Caki2 (cell line): ENCODE measurements at places on chromosomes 12 and 14.
A peak's percentile ranks its signal among the peaks of the same experiment; 100 is the strongest.

DNA sequence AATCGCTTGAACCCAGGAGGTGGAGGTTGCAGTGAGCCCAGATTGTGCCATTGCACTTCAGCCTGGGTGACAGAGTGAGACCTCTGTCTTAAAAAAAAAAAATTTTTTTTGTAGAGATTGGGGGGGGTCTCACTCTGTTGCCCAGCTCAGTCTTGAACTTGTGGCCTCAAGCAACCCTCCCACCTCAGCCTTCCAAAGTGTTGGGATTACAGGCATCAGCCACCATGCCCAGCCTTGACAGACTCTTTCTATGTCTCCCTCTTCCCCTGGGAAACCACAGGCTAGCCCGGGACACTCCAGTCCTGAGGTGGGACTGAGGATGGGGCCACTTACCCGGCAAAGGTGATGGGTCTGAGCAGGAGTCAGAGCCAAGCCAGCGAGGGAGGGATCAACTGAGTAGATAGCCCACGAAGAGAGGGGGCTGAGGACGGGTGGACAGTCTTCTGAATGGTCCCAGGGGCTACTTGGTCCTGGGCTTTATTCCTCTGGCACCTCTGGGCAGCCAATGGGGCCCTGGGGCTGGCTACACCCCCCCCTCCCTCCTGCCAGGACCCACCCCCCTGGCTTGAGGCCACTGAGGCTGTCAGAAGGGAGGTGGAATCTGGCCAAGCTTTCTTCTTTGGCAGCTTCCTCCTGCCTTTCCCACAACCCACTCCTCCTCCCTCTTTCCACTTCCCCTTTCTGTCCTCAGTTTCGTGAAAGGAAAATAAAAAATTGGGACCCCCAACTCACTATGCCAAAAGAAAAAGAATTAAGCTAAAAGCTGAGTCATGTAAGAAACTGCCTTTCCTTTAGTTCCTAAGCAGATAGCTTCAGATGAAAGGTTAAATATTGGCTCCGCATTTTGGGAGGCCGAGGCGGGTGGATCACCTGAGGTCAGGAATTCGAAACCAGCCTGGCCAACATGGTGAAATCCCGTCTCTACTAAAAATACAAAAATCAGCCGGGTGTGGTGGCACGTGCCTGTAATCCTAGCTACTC lies at the start of gene SDS:
SDS (minus strand) TSS at position 453 of the 981 bp plus-strand sequence. CDS start 4,179 bp downstream, outside the sequence.
- DNase-seq, result no peak

- peak; percentile 97 for DNase-seq
Observed at GRCh38 chr12:124939421-124940142, 25.1 kb upstream of the UBC start.

GRCh38 chr12:85632390-85632789 lies 203.8 kb downstream of the RASSF9 start:
- DNase-seq, result no peak

DNA sequence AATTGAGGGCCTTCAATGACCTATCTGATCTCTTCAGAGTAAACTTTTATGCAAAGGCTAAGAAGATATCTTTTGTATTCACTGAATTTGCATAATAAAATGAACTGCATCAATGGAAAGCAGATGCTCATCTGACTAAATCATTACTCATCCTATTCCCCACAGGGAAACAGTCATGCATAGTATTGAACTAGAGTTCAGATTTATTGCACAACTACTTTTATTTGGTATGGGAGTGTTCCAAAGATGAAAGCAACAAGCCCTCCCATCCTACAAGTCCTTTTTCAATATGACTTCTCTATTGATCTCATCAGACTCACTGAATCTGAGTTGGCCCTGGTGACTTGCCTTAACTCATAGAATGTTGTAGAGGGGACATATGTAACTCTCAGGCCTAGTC lies 159.8 kb downstream of the KITLG start:
- DNase-seq, result peak; percentile 23

DNA sequence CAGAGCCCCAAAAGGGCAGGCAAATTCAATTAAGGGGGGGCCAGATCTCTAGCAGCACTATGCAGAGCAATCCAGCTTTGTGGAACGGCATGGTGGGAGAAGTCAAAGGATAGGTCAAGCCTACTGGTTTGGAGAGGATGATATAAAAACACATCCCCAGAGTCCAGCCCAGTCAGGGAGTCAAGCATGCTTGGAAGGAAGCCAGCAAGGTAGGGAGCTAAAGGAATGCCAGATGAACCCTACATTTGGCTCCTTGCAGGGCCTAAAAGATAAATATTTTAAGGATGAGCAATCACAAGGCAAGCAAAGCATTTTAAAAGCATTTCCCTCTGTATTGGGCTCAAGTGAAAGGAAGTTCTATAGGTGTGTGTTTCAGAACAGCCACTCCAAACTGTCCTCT lies 21.4 kb downstream of the KCTD10 start:
- no peak for DNase-seq

GRCh38 chr12:11748903-11749302 lies 99.4 kb downstream of the ETV6 start:
- DNase-seq, result no peak

DNA sequence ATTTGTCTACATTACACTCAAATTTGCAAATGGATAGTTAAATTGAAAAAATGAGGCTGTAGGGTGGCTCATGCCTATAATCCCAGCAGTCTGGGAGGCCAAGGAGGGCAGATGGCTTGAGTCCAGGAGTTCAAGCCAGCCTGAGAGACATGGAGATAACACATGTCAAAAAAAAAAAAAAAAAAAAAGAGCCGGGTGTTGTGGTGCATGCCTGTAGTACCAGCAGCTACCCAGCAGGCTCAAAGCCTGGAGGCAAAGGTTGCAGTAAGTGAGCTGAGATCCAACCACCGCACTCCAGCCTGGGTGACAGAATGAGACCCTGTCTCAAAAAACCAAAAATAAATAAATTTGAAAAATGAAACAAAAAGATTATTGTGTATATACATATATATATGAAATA lies 119.9 kb upstream of the MGAT4C start:
- DNase-seq, result no peak

- DNase-seq, result peak; percentile 16
Observed at GRCh38 chr12:71312768-71313403, 126.7 kb upstream of the LGR5 start.

DNA sequence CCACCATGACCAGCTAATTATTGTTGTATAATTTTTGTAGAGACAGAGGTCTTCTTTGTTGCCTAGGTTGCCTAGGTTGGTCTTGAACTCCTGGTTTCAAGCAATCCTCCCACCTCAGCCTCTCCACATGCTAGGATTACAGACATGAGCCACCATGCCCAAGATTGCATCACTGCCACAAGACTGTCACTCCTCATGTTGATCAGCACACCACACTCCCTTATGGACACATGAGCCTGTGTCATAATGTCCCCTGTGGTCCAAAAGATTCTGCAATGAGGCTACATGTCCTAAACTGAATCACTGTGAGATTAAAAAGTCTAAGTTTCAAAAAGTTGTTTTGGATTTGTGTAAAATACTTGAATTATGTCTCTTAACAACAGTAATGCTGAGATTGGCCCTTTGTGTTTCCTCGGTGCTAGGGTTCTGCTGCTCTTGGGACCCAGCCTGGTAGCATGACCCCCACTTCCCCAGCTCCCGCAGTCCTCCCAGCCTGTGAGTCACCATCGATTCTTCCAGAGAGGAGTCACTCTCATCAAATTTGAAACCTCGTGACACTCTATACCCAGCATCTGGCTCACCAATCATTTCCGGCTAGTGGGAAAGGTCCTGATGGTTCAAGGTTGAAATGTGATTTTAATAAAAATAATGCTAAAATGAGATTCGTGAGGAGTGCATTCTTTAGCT lies 890.9 kb downstream of the VRK1 start:
- DNase-seq, result no peak

GRCh38 chr12:91980389-91980821 lies 165.2 kb downstream of the BTG1 start:
- DNase-seq, result no peak

GRCh38 chr14:68521961-68522509 lies 270.8 kb downstream of the ZFP36L1 start:
- DNase-seq, result no peak

GRCh38 chr14:78697341-78697740 lies 527.2 kb downstream of the NRXN3 start:
- DNase-seq, result no peak

DNA sequence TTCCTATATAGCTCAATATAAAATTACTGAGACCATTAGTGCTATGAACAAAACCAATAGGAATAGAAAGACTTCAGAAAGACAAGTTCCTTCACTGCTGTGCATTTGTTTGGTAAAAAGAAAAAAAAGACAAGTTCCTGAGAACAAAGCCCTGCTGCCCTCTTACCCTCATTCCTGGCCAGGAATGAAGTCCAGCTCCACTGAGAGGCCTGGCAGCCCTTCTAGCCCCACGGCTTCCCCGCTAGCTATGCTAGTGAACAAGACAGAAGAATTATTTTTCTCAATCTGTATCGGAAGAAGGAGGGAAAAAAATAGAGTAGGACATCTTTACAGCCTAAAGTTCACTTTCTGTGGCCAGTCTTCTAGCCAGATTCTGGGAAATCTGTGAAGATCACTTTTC lies 1.6 kb downstream of the MFAP5 start:
- no peak for DNase-seq

DNA sequence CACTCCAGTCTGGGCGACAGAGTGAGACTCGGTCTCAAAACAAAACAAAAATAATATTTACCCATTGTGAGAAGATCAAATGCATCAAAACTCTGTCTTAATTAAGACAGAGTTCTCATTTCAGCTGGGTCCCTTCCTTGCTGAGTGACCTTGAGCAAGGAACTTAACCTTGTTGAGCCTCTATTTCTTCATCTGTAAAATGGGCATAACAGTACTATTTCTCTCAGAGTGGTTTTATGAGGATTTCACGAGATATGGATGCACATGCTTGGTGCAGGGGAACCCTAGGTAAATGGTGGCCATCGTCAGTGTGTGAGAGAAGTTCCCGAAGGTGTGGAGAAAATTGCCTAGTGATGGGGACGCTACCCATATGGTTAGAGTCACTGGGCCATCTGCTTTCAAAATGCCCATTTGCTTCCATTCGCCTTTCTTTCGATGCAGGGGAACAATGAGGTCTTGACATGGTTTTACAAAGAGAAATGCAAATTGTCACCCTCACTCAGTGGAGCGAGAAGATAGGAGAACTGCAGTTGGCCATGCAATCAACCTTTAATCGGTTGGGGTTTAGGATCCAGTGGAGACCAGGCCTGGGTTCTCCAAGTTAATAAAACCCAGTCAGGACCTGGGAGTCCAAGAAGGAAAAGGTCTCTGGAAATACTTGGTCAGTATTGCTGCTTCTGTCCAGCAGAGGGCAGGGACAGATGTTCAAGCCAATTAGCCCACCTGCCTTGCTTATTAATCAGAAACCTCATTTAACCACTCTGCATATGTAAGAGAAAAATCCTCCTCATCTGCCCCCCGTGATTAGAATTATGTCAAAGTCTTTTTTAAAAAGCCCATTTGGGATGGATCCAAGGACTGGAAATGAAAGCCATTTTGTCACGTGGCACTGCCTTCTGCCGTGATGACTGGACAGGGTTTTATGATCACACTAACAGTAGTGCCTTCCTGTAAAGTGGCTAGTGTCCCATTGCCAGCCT lies 37.2 kb downstream of the CFAP251 start:
- peak; percentile 13 for DNase-seq

- peak; percentile 46 for DNase-seq
Observed at GRCh38 chr14:32078023-32078857, 1.1 kb downstream of the ARHGAP5 start.

DNA sequence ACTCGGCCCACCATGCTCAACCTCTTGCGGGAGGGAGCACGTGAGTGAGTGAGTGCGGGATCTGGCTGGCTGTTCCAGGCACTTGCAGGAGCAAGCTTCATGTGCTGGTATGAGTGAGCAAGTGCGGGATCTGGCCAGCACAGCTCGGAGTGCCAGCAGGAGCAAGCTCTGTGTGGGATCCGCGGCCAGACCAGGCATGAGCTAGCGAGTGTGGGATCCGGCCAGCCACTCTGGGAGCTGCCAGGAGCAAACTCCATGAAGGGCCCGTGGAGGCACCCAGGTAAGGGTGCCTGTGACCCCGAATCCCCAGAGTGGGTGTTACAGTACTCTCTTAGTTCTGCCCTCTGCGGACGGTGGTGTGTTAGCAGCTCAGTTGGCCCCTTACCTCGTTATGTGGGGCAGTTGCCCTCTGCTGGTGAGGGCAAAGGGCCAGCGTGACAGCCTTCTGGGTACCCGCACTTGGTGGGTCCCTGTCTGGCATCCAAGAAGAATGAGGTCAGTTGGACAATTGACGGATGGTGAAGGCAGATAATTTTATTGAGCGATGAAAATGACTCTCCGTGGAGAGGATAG lies 38.3 kb downstream of the RAD51B start:
- no peak for DNase-seq

GRCh38 chr12:109741286-109741969 lies 27.8 kb downstream of the FAM222A start:
- no peak for DNase-seq

DNA sequence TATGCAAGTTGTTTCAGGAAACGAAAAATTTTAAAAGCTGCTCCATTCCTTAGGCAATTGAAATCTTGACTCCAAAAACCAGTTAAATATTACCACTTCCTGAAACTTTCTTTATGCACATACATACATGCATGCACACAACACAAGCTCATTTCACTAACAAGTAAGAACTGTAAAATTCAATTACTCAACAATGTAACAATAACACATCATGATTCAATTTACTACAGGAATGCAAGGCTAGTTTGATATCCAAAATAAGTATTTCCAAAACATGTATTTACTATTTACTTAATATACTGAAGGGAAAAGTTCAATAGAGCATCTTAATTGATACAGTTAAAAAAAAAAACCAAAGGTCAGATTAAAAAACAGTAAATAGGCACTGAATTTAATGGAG lies 19.6 kb downstream of the NAP1L1 start:
- no peak for DNase-seq
